ENCODE measurements at places on chromosomes 6 and 20. TPM values are rescaled to one million over a fixed set of nuclear protein-coding genes. Genes with fewer than 3 reads are reported as not detected.

Gene TSHZ2
- 26.1 TPM for total RNA-seq

Gene TRIM31
- not detected for total RNA-seq

GRCh38 chr20:33893314-33893713 is 82.2 kb downstream of the CHMP4B start:
- DNase-seq = no peak
- no peaks in the 10 kb centered on the region for H3K4me1 ChIP-seq
- peaks cover 3% of the 10 kb centered on the region for H3K27me3 ChIP-seq
- no peak overlapping the region for H3K27ac ChIP-seq
- no peaks in the 10 kb centered on the region for H3K36me3 ChIP-seq
- H3K4me3 ChIP-seq = no peak overlapping the region

- H3K27ac ChIP-seq = no peak overlapping the region
- H3K4me1 ChIP-seq = peaks cover 9% of the 10 kb centered on the region
- no peak overlapping the region for H3K4me3 ChIP-seq
Observed at GRCh38 chr6:40482532-40482931, 104.6 kb downstream of the LRFN2 start.

Gene CD24
- not detected for total RNA-seq

Gene SLC26A8
- not detected for total RNA-seq

- no peak for DNase-seq
- no peaks in the 10 kb centered on the region for H3K27me3 ChIP-seq
- no peaks in the 10 kb centered on the region for H3K36me3 ChIP-seq
- H3K4me3 ChIP-seq = no peak overlapping the region
- H3K27ac ChIP-seq = no peak overlapping the region
Observed at GRCh38 chr6:169208011-169208410, 45.6 kb downstream of the THBS2 start.

Gene DLK2
- total RNA-seq = 0.36 TPM

- H3K36me3 ChIP-seq = no peaks in the 10 kb centered on the region
- no peaks in the 10 kb centered on the region for H3K27me3 ChIP-seq
- no peaks in the 10 kb centered on the region for H3K4me1 ChIP-seq
- no peak overlapping the region for H3K27ac ChIP-seq
- no peak for DNase-seq
Observed at GRCh38 chr6:139973669-139974344, 599.4 kb upstream of the CITED2 start.

Gene SPEF1
- not detected for total RNA-seq

DNA sequence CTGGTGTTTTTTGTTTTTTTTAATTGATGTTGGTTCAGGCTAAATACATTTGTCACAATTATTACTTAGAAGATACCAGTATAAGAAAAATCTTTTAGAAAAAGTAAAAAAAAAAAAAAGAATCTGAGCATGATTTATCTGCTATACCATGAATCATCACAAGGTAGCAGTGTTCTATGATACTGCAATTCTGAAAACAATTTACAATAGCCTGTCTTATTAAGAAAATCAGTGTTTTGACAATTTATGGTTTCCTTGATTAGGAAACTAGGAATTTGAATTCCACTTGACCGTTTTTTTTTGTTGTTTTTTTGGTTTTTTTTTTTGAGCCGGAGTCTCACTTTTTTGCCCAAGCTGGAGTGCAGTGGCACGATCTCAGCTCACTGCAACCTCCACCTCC is 9.3 kb upstream of the MAK start:
- no peaks in the 10 kb centered on the region for H3K36me3 ChIP-seq
- no peaks in the 10 kb centered on the region for H3K4me1 ChIP-seq
- no peak for DNase-seq
